Right lung (tissue), 10 donors: ENCODE measurements at places on chromosomes 13 and 19. TPM values are rescaled to one million over a fixed set of nuclear protein-coding genes. Genes with fewer than 3 reads are reported as not detected.

Gene TEKTIP1
- 7.5 TPM for polyA plus RNA-seq

Gene PRR36
- 13.4 TPM for polyA plus RNA-seq

DNA sequence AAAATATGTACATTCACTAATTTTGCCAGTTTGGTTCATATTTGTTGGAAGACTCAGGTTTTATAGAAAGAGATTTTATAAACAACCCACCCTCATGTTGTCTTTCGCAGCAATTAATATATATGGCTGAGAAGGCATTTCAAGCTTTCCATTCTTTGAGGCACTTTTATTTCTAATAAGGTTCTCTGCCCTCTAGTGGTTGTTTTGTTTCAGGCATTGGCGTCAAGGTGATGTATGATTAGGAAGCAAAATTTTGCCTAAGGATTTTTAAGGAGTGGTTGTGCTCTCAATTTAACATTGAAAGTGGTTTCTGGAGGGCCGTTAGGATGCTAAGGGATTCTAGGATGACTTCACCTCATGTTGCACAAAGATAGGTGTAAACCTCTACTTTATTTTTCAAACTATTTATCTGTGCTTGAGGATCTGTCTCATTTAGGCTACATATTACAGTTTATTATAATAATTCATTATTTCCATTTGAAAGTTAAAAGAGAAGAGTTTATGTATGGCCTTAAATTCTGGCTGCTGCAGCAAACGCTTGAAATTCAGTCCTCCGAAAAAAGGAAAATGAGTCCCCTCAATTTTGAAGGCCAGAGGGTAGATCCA is 35.9 kb downstream of the OXGR1 start:
- DNase-seq, result peak; percentile 20

Gene PTGER1
- 4.0 TPM for polyA plus RNA-seq

DNA sequence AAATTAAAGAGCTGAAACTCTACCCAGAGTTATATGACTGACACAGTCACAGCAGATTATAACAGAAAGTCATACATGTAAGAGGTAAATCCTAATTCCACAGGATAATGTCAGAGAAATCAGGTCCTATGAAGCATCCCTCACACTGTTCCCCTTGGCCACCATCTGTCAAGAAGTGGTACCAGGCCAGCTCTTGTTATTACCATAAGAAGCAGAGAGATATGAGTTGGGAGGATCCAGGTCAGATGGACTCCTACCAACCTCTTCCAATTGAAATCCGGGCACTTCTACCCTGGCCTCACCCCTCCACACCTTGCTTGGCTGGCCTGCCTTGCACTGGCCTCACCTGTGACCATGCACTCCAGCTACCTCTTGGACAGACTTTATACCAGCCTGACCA is 353.2 kb downstream of the DNAJC15 start:
- DNase-seq, result no peak

Gene POGLUT2
- polyA plus RNA-seq, result 33.8 TPM

DNA sequence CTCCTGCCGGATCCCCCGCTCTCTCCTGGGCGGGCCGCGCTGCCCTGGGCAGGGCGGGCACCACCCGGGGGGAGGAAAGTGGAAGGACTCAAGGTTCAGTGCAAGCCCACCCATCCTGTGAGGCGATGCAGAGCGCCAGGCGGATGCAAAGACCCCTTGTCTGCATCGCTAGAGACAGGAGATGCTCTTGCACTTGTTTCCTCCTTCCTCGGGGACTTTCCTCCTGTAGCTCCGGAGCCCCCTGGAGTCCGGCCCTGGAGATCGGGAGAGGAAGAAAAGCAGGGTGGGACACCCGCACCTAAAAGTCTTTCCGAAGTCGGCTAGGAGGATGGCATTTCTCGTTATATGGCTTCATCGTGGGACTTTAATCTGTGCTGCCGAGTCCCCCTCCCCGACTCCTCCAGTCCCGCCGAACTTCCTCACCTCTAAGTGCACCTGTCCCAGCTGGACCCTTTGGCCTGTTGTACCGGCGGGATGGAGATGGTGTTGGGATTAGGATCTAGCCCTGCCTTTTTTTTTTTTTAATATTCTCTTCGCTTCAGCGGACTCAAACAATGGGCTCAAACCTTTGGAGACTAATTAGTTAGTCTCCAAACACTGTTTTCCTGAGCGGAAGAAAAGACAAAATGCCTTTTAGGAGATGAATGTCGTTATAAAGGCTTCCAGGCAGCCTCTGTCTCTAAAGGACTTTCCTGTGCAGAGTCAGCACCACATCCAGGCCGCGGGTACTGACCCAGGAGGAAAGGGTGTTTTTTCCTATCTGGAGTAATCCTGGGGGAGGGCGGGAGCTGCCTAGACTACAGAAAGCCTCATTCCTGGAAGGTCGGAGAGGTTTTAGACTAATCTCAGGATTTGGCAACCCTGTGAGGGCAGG is 725 bp downstream of the FAM124A start:
- no peak for DNase-seq

Gene TMPRSS9
- polyA plus RNA-seq, result 0.33 TPM

Gene NTF4
- polyA plus RNA-seq, result 0.69 TPM

- DNase-seq, result peak; percentile 94
Observed at GRCh38 chr19:10286803-10287737, at the start of gene ICAM4. Gene ICAM4, plus strand, starts transcription at chr19:10286955. Its CDS starts 58 bp downstream, at chr19:10287013.

DNA sequence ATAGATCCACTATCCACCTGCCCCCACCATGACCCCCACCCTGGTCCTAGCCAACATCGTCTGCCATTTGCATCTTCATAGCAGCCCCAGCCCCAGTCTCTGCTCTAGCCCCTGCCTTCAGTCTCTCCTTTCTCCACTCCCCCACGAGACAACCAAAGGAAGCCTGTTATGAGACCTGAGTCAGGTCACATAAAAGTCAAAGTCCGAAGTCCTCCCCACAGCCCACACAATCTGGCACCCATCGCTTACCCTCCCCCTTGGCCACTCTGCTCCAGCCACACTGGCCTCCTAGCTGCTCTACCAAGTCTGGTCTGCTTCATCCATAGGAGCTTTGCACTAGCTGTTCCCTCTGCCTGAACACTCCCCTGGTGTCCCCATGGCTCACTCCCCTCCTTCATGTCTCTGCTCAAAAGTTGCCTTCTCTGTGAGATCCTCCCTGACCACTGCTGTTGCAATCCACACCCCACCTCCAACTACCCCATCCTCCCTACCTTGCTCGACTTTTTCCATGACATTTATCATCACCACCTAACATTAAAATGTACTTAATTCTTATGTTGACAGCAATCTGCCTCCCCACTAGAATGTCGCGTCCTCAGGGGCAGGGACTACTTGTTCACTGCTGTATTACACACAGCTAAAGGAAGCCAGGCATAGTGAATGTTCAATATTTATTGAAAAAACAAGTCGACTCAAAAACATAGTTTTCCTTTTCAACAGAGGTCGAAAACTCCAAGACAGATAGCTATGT is 1.2 kb upstream of the PLEKHG2 start:
- no peak for DNase-seq

DNA sequence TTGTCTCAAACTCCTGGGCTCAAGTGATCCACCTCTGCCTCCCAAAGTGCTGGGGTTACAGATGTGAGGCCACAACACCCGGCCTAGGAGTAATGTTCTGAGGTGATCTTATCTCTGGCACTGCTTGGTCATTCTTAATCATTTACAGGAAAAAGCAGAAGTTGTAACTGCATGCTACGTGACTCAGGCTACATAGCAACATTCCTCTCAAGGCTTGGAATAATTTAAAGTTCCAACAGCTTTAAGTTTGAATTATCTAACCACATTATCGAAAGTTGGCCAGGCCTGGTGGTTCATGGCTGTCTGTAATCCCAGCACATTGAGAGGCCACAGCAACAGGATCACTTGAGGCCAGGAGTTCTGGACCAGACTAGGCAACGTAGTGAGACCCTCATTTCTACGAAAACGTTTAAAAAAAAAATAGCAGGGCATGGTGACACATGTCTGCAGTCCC is 3.9 kb upstream of the B9D2 start:
- no peak for DNase-seq

- no peak for DNase-seq
Observed at GRCh38 chr13:110251193-110251819, 55.7 kb downstream of the COL4A1 start.
